Left colon (tissue), 2 donors: ENCODE measurements at places on chromosomes 4 and X.

GRCh38 chr4:76729460-76729859 lies 168.5 kb downstream of the SOWAHB start:
- DNase-seq = no peak

GRCh38 chrX:274904-275475 lies 6.2 kb upstream of the PLCXD1 start:
- peak; percentile 63 for DNase-seq

DNA sequence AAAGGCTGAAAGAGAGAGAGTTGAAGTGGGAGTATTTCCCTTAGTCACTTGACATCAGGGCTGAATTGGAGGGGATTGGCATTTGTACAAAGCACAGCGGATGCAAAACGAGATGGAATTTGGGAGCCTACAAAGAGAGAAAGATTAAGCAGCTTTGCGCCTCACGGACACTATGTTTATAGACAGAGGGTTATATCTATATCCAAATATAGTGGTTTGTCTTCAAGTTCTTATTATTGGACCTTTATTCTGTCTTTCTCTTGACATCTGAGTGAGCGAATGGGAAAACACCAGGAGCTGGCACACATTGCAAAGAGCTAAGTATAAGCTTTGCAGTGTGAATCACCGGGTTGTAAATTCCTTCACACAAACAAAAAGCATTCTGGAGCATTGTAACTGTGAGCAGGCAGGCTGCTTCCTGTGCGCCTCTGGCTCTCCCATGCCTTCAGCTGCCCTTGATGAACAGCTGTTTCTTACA lies 500.2 kb downstream of the STIM2 start:
- DNase-seq = no peak

GRCh38 chr4:127782025-127782274 lies 172 bp upstream of the HSPA4L start:
- DNase-seq = peak; percentile 82

GRCh38 chr4:89551191-89551590 lies 243.6 kb upstream of the GPRIN3 start:
- no peak for DNase-seq

- DNase-seq = no peak
Observed at GRCh38 chrX:2854918-2855317, 26.2 kb downstream of the GYG2 start.

- DNase-seq = no peak
Observed at GRCh38 chr4:89277412-89277811, 30.2 kb downstream of the GPRIN3 start.

GRCh38 chr4:52983563-52984303 lies 121.6 kb downstream of the RASL11B start:
- no peak for DNase-seq

DNA sequence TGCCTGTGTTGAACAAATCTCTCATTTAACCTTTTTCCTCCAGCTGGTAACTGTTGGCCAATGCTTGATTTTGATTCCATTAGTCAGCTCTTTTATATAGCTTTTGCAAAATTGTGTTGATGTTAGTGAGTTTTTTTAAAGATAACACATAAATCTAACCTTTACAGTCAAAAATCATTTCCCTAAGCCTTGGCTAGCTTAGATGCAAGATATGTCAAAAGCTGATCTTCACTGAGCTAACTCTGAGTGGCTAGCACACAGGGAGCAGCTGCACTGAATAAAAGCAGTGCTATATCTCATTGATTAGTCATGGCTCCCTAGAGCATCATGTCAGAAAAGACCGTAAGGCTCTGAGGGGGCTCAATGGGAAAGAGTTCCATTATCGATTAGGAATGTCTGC lies 78.7 kb downstream of the PPARGC1A start:
- no peak for DNase-seq

GRCh38 chr4:8200302-8200975 lies 1.3 kb downstream of the SH3TC1 start:
- peak; percentile 63 for DNase-seq

- DNase-seq = no peak
Observed at GRCh38 chr4:56444719-56445118, 8.7 kb downstream of the PAICS start.

GRCh38 chr4:119581190-119581873 lies 47.3 kb downstream of the PDE5A start:
- no peak for DNase-seq

- DNase-seq = peak; percentile 48
Observed at GRCh38 chrX:13646154-13646549, 6.8 kb upstream of the TCEANC start.

- DNase-seq = no peak
Observed at GRCh38 chr4:66225539-66225938, 555.2 kb upstream of the EPHA5 start.

DNA sequence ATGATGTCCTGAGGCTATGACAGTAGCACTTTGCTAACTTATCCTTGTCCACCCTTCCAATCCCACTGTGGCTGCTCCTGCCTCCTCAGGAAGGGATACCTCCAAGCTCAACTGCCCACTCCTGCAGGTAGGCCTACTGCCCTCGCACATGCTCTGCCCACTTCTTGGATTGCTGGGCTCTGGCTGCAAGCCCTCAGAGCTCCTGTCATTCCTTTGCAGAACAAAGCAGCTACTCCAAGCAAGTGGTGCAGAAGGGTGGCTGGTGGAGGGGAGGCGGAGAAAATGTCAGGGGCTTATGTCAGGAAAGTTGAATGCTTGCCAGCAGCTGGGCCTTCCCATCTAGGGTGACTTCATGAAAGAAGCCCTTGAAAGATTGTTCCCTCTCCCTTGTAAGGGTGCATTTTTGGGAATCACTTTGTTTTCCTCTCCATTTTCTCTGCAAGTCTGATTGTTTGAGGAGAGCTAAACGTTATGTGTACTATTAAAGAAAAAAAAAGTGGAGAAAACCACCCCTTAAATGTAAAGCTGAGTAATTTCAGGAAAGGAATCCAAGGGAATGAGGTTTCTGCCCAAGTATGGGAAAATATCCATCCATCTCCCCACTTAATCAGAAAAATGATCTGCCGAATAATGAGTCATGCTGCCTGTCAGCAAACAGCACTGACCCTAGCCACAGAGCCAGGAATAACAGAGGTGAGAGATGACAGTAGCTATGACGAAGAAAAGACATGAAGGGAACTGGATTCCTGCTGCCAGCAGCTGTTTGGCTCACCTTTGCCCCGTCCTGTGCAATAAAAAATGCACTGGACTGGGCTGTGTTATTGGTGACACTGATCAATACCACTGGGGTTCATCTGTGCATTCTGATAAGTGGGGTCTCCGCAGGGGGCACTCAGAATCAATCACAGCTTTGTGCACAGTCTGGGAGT lies 102.0 kb downstream of the RTL5 start:
- no peak for DNase-seq

GRCh38 chr4:3729188-3729881 lies 36.9 kb upstream of the ADRA2C start:
- no peak for DNase-seq

DNA sequence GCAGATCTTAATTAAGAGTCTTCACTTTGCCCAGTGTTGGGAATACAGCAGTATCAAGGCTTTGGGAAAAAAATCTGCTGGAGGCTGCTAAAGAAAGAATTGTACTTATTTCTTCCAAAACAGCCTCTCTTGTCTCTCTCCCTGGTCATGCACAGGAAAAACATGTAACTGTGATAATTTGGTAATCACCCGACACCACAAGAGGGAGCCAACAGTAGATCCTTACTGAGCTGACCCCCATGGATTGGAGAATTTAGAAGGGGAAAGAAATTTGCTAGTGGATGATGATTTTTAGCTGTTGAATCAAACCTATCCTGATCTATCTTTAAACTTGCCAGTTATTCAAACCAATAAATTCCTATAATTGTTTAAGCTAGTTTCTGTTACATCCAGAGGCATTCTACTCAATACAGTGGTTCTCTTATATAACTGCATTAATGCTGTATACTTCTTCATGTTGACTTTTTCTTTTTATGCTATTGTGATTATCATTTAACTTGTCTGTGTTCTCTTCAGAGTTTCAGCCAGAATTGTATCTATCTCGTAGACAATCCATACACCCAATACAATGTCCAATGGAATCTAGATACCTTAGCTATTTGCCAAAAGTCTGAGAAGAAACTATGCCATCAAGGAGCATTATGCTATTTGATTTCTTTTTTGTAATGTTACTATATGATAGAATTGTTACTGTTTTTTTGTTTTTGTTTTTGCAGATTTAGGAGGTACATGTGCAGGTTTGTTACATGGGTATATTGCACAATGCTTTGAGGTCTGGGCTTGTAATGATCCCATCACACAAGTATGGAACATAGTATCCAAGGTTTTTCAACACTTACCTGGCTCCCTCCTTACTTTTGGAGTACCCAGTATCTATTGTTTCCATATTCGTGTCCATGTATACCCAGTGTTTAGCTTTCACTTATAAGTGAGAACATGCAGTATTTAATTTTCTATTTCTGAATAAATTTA lies 31.3 kb upstream of the ARHGEF38 start:
- DNase-seq = no peak

GRCh38 chr4:76001700-76002099 lies 5.6 kb downstream of the CXCL9 start:
- no peak for DNase-seq

DNA sequence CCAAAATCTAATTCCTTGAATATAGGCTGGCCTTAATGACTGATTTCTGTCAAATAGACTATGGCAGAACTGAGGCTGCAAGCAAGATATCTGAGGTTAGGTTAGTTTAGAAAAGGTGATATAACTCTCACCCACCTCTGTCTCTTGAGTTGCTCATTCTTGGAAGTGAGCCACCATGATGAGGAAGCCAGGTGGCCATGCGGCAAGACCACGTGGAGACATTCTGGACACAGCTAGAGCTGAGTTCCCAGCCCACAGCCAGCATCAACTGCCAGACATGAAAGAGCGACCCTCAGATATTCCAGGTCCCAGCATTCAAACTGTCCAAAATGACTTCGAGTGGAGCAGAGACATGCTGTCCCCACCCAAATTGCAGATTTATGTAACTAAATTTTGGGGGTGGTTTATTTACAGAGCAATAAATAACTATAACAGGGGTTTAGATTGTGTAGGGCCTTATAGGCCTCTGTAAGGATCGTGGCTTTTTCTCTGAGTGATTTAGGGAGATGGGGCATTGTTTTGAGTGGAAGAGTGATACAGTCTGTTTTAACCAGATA lies 33.7 kb downstream of the USP53 start:
- no peak for DNase-seq

DNA sequence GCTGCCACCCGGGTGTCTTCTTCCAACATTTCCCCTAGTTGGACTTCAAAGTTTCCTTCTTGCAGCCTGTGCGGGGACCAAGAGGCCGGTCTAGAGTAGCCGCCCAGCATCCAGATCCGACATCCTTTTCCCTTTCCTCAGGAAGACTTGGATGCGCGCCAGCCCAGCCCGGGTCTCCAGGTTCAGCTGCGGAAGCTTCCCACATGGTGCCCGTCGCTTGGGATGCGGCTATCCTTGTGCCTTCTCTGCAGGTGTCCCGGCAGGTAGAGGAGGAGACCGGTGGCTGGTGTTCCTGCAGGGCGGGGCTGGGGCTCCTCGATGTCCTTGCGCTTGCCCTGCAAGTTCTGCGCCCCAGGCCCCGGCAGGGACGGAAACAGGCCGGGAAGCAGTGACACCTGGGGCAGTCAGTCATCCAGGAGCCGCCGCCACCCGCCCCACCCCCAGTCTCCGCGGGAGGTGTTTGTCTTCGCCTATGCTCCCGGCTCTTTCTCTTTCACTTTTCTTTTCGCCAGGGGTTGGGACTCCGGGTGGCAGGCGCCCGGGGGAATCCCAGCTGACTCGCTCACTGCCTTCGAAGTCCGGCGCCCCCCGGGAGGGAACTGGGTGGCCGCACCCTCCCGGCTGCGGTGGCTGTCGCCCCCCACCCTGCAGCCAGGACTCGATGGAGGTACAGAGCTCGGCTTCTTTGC lies at the start of gene IL15:
TSS of gene IL15 (plus strand) at position 502 of the 689 bp plus-strand sequence. CDS start 82,882 bp downstream, outside the sequence.
- peak; percentile 91 for DNase-seq

DNA sequence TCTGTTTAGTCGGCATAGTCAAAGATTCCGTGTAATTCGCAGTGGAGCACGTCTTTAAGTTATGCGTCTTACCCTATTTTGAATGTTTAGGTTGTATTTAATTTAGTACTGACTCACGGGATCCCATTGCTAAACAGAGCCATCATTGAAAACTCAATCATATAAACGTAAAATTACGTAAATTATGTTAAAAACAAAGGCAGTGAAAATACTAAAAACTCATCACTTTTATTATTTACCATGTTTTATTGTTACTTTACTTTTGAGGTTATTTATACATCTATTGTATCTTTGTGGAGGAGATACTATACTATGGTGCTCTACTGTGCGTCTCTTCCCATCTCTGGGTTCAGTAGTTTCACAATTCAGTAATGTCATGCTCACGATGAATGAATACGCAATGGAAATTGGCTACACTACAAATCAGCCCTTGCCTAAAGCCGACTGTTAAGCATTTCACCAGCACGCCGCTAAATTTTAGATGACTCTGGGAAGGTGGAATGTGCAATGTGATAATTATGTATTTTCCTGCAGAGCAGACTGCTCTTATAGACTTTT lies 944 bp downstream of the FUNDC2 start:
- DNase-seq = no peak

DNA sequence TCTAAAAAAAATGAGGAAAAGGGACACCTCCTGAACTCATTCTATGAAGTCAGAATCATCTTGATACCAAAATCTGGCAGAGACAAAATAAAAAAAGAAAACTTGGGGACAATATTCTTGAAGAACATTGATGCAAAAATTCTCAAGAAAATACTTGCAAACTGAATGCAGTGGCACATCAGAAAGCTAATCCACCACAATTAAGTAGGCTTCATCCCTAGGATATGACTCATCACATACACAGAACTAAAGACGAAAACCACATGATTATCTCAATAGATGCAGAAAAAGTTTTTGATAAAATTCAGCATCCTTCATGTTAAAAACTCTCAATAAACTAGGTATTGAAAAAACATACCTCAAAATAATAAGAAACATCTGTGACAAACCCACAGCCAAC lies 98.3 kb downstream of the FAM47B start:
- no peak for DNase-seq

GRCh38 chrX:66013194-66013816 lies 26.6 kb downstream of the VSIG4 start:
- DNase-seq = no peak

DNA sequence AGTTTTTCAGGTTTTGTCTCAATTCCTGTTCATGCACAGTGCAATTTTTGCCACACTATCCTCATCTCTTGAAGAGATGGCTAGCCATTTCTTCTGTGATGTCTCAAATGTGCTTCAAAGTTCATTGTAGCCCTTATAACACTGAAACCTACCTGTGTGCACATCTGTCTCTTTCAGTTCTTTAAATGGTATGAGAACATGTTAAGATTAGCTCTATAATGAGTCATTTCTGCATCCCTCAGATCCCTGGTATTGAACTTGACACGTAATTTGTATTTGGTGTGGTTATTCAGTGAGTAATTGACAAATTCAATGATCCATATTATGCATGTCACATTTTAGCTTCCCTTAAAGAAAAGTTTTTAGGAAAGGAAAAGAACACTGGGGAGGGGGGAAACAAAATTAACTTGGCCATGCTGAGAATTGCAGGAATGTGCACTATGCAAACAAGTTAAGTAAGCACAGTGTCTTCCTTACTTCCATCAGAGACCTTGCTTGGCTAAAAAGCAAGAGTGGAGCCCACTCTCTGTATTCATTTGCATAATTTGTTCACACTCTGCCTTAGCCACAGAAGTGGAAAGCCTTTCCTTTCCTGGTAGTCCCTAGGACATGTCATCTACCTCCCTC lies 659.8 kb upstream of the MAGEB2 start:
- no peak for DNase-seq

GRCh38 chr4:175705407-175705806 lies 106.7 kb downstream of the GPM6A start:
- peak; percentile 7 for DNase-seq
